Effector memory CD8-positive, alpha-beta T cell (primary cell): ENCODE measurements at places on chromosomes 6 and 20.

DNA sequence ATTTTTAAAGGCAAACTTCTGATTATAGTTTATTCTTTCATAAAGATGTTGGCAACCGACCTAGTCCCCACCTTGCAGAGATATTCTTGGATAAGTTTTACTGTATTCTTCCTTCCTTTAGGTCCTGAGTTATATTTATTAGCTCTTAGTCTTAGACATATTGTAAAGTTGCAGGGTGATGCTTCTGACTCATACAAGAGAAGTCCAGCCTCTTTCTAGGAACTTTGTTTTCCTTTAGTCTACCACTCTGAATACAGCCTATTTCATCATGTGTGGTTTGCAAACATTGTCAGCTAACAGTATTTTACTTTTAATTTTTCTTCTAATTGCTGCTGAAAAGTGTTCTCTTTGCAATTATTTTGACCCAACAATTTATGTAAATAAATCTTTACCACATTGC is 686.7 kb downstream of the COL12A1 start:
- no peak for DNase-seq

DNA sequence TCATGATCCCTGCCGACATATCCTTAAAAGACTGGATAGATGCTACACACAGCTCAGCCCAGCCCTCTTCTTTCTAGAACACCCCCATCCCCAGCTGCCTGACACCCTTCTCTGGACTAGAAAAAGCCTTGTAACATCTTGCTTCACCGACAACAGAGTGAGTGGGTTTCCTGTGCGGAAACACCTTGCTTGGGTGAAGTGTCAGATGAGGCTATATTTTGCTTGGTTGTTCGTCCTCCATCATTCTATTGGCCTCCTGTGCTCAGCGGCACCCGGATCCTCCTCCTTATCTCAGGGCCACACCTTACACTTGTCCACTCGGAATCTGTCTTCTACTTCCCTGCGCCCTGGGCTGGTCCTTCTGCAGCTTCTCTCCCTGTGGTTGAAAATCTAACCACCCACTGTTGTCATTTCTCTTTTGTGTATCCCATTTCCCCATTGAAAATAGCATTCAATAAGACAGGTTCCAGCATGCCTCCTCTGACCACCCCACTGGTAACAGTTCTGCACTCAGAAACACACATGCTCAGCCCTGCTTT is 101.3 kb upstream of the MLN start:
- peak; percentile 72 for DNase-seq

- no peak for DNase-seq
Measured at GRCh38 chr6:126182650-126183311, 157.1 kb upstream of the CENPW start.

- DNase-seq: no peak
Measured at GRCh38 chr6:111809766-111810165, 63.5 kb downstream of the FYN start.

DNA sequence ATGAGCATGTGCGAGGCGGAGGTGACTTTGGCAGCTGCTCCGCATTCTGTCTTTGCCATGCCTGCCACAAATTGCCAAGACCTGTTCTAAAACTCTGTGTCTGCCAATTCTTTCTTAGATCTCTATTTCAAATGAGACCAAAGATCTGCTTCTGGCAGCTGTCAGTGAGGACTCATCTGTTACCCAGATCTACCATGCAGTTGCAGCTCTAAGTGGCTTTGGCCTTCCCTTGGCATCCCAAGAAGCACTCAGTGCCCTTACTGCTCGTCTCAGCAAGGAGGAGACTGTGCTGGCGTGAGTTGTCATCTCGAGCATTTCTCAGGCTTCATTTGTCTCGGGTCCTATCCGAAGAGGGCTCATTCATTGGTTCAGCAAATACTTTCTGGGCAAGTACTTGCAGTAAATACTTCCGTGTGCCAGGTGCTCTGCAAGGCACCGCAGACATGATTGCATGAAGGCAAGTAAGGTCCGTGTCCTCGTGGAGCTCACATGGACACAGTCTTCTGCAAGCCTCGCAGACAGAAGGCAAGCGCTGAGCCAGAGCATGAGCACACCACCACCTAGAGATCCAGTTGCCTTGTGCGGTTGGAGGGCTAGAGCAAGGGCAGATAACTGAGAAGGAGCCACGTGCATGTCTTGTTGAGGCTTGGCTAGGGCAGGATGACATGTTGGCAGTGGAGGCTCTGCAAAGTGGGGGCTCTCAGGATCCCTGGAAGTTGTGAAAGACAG is 19.7 kb upstream of the MROH8 start:
- DNase-seq: no peak

DNA sequence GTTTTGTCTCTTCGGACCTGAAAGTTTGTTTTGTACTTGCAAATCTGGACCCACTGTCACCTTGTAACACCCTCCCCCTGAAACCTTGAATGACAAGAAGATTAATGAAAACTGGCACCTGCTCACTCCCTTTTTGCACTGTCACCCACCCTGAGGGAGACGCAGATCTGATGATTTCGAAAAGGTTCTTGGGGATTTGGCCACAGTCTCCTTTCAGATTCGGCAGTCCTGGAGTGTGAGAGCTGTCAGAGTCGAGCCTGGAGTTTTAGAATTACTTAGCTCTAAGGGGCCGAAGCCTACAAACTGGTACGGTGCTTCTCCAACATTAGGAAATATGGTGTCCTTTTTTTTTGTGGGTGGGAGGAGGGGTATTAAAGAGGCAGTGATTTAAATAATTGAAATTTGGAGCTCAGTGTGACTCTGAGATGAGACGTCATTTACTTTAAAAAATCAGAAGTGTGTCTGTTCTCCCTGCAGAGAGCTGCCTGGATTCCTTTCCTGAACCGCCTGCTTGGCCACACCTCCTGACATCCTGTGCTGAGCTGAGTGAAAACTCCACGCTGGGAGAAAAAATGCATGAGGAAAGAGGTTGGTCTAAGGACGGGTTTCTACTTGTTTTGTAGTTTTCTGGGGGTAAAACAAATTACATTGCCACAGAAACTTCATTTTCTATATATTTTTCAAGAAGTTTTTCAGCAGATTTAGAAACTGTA is 447.0 kb upstream of the CDH4 start:
- DNase-seq: no peak

DNA sequence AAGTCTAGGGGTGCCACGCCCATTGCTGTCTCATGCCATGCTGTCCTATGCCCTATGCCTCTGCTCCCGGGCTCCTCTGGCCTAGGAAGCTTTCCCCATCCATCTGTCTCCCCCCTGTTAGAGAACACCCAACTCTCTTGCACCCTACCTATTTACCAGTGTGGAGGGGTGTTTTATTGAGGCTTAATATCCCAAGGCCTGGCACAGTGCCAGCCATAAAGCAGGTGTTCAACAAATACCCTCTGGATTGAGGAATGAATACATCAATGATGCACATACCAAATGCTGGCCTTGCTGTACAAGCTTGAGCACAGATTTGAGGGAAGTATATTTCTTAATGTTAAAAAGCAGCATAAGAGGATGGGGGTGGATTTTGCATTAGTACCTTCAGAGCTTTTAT is 38.3 kb downstream of the METTL24 start:
- DNase-seq: no peak

DNA sequence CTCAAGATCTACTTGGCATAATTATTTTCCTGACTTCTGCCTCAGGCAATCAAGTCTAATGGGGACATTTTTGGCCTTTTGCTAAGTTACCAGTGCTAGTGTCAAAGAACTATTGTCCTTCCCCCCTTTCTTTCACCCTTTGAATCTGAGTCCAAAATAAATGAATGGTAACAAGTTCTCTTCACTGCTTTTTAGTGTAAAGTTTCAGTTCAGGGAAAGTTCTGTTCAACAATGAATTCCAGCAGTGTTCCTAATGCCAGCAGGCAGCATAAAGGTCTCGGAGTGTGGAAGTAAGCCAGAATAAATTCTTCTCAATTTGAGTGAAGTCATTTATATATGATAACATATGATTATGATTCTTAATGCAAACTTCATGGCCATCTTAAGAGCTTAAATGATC is 20.8 kb upstream of the TSPYL1 start:
- no peak for DNase-seq

DNA sequence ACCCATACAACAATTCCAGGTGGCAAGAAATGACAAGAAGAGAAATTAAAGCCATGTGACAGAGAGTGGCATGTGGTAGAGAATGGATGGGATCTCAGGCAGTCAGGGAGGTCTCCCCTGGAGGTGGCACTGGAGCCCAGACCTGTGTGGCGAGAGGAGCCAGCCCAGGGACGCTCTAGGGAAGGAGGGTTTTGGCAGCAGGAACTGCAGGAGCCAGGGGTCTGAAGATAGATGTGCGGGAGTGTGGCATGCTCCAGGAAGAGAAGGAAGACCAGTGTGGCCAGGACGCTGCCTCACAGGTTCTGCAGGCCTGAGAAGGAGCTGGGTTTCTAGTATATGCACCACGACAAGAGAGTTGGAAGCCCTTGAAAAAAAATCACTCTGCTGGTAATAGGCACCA is 45.1 kb downstream of the SPATA2 start:
- no peak for DNase-seq

- no peak for DNase-seq
Measured at GRCh38 chr6:87100216-87100615, 5.3 kb upstream of the CGA start.
